D721Med (cell line): ENCODE measurements at places on chromosomes 7 and 10.

GRCh38 chr7:118755067-118755625 is 530.6 kb downstream of the ANKRD7 start:
- DNase-seq: no peak

DNA sequence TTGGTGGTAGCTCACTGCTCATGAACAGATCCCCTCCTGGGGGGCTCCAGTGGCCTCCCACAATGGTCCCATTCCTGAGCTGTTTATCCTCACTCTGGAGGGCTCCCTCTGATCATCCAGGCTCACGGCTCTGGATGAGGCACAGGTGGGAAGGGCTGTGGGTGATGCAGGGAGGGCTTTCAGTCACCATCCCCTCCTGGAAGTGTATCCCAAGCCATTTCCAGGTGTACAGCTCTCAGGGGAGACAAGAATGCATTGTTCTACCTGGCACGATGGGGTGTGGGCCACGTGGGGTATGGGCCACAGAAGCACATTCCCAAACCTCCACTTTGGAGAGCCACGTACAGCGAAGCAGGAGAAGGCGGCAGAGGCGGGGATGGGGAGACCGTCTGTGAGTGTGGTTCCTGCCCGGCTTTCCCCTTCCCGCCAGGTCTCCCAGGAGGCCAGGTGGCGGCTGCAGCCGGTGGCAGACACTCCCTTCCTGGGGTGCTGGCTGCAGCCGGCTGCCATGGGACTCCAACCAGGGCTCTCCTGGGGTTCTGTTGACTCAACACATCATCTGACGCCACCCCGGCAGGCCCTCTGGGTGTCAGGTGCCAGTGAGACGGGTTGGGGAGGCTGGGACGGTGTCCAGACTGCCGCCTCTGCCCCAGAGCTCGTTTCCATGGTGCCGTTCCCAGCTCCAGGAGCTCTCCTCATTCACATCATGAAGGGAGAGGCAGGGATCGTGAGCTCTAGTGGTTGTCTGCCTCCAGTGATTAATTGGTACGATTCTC is 169.7 kb upstream of the RHEB start:
- DNase-seq: no peak

GRCh38 chr7:70165477-70166170 is 567.3 kb downstream of the AUTS2 start:
- no peak for DNase-seq

GRCh38 chr10:45487735-45488134 is 113.7 kb downstream of the ALOX5 start:
- DNase-seq: no peak

GRCh38 chr7:130966246-130967009 is 232.4 kb upstream of the KLF14 start:
- DNase-seq: no peak

DNA sequence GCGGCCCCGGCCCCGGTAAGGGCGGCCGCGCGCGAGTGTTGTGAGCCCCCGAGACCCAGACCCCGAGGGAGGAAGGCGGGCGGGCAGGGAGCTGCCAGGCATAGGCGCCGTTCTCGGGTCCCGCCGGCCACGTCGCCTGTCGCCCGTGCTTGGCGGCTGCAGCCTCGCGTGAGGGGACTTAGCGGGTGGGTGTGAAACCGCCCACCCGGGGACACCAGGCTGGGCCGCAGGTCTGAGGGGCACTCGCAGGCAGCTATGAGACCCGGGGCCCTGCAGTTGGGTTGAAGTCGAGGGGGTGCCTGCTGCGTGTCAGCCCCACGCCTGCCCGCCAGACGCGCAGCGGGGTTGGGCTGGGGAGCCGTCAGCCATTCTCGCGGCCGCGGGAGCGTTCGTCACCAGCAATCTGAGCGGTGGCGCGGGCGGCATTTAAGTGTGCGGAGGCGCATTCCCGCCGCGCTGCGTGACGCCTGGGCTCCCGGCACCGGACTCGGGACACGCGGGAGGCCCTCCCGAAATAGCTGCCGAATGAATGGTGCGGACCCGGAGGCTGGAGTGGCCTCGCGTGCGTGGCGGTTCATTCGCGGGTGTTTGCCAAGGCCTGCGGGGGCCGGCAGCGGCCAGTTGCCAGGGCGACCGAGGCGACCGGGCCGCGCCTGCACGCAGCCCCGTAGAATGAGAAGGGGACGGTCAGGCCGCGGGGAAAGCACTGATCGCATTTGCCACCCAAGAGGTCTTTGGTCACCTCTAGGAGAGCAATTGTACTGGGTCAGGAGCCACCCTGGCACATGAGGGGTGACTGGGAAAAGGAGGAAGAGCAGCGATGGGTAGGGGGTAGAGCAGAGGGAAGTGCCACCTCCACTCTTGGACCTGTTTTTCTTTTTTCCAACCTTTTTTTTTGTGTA is 750 bp downstream of the ZNF398 start:
- no peak for DNase-seq

GRCh38 chr10:112189465-112189864 is 5.9 kb upstream of the GPAM start:
- DNase-seq: no peak

GRCh38 chr10:24415455-24416125 is 206.7 kb downstream of the KIAA1217 start:
- DNase-seq: no peak

DNA sequence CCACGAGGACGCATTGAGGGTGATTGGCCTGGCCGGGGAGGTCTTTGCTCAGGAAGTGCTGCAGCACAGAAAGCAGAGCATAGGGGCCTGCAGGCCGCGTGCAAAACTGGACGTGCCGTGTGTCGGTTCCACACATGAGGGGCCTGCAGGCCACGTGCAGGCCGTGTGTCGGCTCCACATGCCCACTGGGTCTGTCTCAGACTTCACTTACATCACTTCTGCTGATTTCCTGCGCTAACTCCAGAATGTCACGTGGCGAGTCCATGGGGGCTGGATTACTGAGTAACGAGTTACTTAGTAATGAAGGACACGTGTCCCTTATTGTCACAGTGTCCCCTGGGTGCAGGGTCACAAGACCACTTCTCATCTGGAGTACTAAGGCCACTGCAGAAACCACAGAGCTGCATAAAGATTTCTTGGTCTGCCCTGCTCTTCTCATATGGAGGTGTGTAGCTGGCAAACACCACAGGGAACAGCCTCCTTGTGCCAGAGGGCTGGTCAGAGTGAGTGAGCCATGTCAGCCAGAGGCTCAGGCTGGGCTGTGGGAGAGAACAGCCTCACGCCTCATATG is 60.8 kb downstream of the GDI2 start:
- no peak for DNase-seq

GRCh38 chr7:93851536-93851935 is 39.0 kb downstream of the TFPI2 start:
- no peak for DNase-seq

- DNase-seq: no peak
These were observed 122.6 kb downstream of the LRRC4 start for GRCh38 chr7:127908430-127909258.

GRCh38 chr10:21135023-21135931 is 238.2 kb upstream of the NEBL start:
- no peak for DNase-seq

DNA sequence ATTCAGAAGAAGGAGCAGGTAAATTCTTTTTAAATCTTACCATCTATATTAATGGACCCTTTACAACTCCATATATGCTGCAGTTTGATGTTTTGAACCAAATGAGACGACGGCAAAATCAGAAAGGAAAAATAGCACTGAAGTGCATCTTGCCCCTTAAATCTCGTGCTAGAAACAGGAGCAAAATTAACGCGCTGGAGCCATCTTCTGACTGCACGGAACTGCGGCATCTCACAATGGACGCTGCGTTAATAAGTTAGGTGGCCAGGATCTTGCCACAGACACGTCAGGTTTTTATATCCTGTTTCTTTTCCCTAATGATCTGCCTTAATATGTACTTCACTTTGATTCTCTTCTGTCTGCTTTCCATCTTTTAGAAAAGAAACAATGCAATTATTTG is 354.5 kb downstream of the TFEC start:
- DNase-seq: no peak

GRCh38 chr7:79452032-79452494 is 1.4 kb downstream of the MAGI2 start:
- DNase-seq: peak; percentile 51

GRCh38 chr10:114172216-114172615 is 1.8 kb downstream of the CCDC186 start:
- DNase-seq: no peak

GRCh38 chr10:26860102-26860442 is 686 bp downstream of the ABI1 start:
- DNase-seq: no peak

DNA sequence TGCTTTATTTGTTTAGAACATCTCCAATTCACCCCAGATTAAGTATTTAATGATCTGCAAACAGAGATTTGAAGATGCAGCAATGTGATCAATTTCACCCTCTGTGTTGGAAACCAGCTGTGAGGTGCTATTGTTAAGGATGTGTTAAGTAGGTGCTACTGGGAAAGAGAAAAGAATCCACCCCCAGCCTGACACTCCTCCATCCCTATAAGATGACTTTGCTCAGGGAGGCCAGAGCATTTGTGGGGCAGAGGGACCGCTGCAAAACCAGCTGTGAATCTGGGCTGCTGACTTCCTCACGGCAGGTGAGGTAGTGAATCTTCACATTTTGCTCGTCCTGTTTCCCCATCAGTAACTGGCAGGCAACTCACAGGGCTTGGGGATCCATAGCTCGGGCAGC is 297.5 kb downstream of the GFRA1 start:
- DNase-seq: no peak
